ENCODE measurements at places on chromosomes 16 and 17.
A peak's percentile ranks its signal among the peaks of the same experiment; 100 is the strongest.

DNA sequence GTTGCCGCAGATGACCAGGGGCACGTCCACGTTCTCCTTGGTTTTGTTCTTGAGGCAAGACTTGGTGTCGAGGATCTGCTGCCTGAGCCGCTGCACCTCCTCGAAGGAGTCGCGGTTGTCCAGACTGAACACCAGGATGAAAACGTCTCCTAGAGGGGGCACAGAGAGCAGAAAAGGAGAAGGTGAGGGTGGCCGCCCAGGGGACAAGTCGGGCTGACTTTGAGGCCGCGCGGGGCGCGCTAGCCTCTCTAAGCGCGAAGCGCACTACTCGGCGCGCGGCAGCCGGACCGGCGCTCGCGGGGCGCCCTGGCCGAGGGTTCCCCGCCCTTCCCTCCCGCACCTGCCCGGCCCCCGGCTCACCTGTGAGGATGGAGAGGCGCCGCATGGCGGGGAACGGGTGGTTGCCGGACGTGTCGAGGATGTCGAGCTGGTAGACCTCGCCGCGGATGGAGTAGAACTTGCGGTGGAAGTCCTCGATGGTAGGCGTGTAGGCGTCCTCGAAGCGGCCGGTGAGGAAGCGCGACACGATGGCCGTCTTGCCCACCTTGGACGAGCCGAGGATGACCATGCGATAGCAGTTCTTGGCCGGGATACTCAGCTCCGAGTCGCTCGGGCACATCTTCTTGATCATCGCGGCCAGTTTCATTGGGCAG is 533 bp downstream of the RASD1 start:
- DNase-seq = no peak

DNA sequence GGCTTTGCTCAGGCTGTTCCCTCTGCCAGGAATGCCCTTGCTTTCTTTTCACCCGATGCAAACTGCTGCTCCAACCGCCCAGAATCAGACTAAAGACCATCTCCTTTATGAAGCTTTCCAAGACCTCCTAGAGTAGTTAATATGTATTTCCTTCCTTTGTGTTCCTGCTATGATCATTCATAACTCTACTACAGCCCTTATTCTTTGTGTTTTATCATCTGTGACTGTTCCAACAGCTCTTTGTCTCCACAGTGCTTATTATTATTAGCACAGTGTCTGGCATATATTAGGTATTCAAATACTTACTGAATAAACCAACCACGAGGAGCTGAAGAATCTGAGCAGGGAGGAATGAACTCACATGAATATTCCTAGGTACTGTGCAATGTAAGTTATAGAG is 7.6 kb downstream of the PSME3IP1 start:
- DNase-seq = no peak

- no peak for DNase-seq
Observed at GRCh38 chr17:43906951-43907424, 348 bp downstream of the MPP2 start.

DNA sequence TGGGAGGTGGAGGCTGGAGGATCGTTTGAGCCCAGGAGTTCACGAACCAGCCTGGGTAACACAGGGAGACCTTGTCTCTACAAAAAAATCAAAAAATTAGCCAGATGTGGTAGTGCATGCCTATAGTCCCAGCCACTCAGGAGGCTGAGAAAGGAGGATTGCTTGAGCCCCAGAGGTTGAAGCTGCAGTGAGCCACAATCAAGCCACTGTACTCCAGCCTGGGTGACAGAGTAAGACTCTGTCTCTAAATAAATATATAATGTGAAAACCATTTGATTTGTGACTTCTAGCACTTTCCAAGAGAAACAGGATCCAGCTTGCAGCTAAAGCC is 459.1 kb downstream of the SOX9 start:
- no peak for DNase-seq

DNA sequence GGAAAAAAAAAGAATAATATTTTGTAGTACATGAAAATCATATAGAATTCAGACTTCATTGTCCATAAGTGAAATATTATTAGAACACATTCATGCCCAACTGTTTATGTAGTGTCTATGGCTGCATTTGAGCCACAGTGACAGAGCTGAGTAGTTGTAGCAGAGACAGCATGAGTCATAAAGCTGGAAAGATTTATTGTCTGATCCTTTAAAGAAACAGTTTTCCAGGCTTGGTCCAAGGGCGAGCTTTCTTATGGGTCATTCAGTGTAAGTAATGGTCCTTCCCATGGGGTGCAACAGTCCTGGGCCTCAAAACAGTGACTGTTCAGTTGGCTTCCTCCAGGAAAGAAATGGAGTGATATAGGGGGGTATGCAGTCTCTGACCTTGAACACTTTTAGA is 260.2 kb downstream of the HS3ST4 start:
- no peak for DNase-seq

DNA sequence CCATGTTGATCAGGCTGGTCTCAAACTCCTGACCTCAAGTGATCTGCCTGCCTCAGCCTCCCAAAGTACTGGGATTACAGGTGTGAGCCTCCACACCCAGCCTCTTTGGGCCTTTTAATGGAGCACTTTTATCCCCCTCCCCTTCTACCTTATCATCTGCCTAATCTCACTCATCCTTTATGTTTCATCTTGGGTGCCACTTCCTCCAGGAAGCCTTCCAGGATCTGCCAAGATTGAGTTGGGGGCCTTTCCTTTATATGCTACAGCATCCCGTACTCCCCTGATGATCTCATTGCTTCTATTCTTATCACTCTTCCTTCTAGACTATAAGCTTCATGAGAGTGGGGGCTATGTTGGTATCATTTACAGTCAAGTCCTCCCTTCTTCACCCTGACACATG is 192.8 kb upstream of the WSCD1 start:
- no peak for DNase-seq

- no peak for DNase-seq
Observed at GRCh38 chr17:43434902-43435319, 36.1 kb downstream of the ARL4D start.

- peak; percentile 88 for DNase-seq
Observed at GRCh38 chr16:2927010-2927646, 15.4 kb downstream of the FLYWCH1 start.

DNA sequence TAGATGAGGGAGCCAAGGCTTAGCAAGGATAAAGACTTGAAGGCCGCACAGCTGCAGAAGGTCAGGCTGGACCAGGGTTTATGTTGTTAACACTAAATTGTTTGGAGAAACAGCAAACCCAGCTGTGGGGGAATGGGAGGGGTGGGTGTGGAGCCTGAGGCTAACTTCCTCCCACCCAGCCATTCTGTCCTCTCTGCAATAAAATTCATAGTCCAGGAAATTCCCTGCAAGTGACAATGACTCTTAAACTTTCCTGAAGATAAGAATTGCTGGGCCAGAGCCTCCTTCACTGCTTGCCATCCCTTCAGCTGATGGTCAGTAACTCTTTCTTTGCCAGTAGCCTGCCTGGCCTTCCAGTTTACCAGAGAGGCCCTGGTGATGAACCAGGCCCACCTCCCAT is 19.4 kb upstream of the ATP5MC1 start:
- DNase-seq = no peak

- DNase-seq = no peak
Observed at GRCh38 chr17:82399041-82399441, 19.1 kb upstream of the HEXD start.

DNA sequence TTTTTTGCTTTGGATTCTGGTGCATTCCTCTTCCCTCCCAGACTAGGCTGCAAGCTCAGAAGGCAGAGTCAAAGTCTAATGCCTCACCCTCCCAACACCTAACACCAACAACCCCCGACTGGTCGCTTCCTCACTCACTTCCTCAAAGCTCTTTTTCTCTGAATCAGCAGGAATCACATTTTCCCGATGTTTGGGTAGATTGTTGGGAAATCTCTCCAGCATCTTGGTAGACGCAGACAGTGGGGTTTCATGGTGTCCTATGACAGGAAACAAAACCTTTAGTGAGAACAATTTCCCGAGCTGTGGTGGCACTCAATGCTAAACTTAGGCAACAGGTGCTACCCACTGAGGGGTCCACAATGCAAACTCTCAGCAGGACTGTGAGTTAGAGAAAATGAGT is 39.9 kb upstream of the ICAM2 start:
- DNase-seq = no peak

GRCh38 chr16:560701-561412 is 663 bp downstream of the PRR35 start:
- DNase-seq = no peak

GRCh38 chr16:85206472-85207356 is 94.4 kb upstream of the CIBAR2 start:
- DNase-seq = no peak
